Brain (organoid and tissue), 16 donors: ENCODE measurements at places on chromosomes 7 and 10. TPM values are rescaled to one million over a fixed set of nuclear protein-coding genes. Genes with fewer than 3 reads are reported as not detected.

Gene EMX2
- polyA plus RNA-seq = 11.4 TPM

GRCh38 chr10:79115302-79115701 is 46.5 kb downstream of the ZMIZ1 start:
- DNase-seq = no peak

GRCh38 chr10:5589011-5589660 is 64.4 kb downstream of the CALML3 start:
- no peak for DNase-seq

Gene HABP2
- polyA plus RNA-seq = 10.9 TPM

- DNase-seq = no peak
Measured at GRCh38 chr10:89490596-89491335, 44.6 kb downstream of the SLC16A12 start.

GRCh38 chr7:32042900-32043299 is 27.3 kb downstream of the PDE1C start:
- no peak for DNase-seq

DNA sequence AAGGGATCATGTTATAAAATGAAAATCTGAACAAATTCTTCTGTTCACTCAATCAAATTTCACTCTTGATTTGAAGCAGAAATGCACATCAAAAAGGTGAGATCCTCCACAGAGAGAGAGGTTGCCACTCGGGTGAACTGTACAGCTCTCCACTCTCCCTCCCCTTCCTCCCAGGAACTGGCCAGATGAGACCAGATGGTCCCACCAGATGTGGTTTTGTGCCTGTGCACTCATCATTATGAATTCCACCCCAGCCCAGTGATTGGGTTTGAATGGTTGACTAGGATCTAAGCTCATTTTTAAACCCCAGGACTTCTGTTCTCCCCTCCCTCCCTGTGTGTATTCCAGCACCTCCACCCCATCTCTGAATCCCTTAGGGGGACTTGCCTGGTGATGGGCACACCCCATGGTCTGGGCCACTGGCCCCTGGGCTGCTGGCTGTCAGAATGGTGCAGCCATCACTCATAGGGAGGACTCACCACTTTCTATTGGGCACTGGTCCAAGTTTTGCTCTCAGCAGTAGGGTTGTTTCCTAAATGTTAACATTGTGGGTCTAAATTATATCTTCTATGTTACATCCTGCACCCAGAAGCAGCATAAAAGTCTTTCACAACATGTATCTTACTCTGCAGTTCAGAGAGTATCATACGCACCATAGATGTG is 393.1 kb downstream of the TNS3 start:
- no peak for DNase-seq

DNA sequence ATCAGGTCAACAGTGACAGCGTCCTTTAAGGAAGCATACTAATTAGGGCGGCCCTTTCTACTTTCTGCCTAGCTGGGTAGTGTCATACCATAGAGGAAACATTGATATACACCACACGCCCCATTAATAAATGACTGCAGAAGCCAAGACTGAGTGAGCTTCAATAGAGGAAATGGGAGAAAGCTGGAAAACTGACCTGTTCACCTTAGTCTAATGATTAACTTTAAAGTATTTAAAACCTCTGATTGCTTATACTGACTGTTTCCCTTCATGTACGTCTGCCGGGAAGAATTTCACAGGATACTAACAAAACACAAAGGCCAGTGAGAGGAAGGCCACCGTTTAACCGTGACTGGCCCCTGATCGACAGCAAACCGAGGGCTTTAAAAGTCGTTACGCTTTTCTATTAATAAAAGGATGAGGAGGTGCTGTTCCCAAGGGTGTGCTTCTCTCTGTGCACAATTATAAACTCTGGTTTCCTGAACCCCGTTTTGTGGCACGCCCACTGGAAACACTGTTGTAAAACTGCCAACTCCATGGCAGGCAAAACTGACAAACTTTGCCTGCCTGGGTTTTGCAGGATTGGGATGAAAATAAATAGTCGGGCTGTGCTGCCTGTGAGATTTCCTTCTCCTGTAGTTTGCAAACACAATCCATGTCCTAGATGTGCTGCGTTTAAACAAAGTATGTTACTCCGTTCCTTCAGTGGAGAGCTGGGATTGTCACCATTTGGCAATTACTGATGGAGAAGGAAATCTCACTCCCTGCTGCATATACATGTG is 137.6 kb downstream of the NRP1 start:
- no peak for DNase-seq

Gene MACC1
- polyA plus RNA-seq = not detected

- no peak for DNase-seq
Measured at GRCh38 chr10:21976280-21976679, 27.2 kb downstream of the DNAJC1 start.

DNA sequence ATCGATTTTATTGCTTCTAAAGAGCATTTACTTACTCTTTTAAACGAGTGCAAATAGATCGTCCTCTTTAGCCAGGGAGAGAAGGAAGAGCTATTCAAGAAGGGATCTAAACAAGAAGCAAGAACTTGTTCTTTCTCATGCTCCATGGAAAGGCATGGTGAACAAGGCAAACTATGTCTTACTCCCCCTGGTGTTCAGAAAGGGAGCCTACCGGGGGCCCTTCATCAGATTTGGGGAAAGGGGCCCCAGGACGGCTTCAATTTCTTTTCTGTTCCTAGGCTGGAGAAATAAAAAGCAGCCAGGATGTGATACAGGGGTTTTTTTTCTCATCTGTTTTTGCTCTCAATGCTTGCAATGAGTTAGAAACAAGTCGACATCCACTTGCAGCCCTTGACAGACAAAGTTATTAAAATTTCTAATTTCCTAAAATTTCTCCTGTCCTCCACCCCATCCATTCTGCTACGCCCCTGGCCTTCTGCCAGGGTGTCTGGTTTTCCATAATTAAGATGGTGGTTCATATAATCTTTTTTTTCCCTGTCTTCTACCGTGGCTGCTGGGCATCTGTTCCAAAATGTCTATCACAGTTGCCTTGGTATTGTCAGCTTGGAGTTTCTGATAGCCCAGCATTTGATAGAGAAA is 214.4 kb downstream of the CREB5 start:
- no peak for DNase-seq

Gene PTPRZ1
- polyA plus RNA-seq = 26.3 TPM

DNA sequence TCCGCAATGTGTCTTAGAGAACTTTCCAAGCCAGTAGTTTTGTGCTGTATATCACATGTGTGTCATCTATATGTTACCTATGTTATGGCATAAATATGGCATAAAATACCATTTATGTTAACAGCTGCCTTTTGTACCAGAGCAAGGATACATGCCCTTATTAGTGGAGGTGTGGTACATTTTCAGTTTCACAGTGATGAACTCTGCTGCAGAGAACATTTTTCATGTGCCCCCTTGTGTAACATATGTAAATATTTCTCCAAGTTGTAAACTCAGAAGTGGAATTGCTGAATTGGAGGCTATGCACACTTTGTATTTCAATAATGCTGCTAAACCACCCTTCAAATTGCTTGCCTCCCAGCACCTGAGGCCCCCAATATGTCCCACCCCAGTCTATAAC is 31.9 kb upstream of the CRHR2 start:
- DNase-seq = no peak

Gene RNF32
- 0.92 TPM for polyA plus RNA-seq
